ENCODE measurements at places on chromosomes 12 and 14.
A peak's percentile ranks its signal among the peaks of the same experiment; 100 is the strongest.

DNA sequence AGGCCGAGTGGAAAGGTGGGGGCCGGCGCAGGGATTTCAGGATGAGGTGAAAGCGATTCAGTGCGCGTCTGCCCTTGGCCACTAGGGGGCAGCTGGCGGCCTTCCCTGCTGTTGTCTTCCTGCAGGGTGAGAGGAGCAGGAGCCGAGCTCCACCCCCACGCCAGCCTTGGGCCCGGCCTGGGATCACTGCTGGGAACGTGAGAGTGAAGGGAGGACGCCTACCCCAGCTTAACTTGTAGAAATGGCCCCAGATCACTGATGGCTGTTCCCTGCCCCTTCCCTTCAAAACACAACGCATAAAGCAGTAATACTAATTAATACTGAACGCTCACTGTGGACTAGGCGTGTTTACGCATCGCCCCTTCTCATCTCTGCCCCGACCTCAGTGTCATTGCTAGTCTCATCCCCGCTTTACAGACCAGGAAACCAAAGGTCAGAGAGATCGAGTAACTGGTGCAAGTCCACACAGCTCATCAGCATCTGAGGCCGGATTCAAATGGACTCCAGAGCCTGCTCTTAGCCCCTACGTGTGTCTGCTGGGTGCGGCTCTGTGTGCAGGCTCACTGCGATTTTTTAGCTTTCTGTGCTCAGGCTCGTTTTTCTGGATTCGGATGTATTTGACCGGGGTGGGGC is 24.3 kb downstream of the MVK start:
- peak; percentile 38 for DNase-seq

DNA sequence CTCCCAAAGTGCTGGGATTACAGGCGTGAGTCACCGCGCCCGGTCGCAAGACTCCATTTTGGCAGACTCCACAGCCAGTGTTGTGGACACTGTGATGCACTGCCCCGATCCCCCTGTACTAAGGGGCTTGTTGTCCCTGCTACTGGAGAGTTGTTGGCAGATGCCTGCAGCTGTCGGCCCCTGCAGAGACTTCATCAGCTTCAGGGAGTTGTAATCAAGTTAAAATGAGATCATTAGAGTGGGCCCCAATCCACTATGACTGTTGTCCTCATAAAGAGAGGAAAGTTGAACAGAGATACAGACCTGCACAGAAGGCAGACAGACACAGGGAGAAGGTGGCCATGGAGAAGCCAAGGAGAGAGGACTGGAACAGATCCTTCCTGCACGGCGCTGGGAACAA is 23.7 kb upstream of the TUBA1A start:
- no peak for DNase-seq

- DNase-seq: peak; percentile 31
Observed at GRCh38 chr14:21382886-21383847, 652 bp downstream of the SUPT16H start.

DNA sequence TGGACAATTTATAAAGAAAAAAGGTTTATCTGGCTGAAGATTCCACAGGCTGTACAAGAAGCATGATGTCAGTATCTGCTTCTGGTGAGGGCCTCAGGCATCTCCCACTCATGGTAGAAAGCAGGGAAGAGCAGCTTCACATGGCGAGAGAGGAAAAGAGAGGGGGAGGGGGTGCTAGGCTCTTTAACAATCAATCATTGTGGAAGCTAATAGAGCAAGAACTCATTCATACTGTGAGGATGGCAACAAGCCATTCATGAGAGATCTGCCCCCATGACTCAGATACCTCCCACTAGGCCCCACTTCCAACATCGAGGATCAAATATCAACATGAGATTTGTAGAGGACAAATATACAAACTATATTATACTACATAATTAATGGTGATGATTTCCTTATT is 361.9 kb upstream of the FAR2 start:
- no peak for DNase-seq

- no peak for DNase-seq
Observed at GRCh38 chr12:127273626-127274025, 993.3 kb upstream of the TMEM132C start.

DNA sequence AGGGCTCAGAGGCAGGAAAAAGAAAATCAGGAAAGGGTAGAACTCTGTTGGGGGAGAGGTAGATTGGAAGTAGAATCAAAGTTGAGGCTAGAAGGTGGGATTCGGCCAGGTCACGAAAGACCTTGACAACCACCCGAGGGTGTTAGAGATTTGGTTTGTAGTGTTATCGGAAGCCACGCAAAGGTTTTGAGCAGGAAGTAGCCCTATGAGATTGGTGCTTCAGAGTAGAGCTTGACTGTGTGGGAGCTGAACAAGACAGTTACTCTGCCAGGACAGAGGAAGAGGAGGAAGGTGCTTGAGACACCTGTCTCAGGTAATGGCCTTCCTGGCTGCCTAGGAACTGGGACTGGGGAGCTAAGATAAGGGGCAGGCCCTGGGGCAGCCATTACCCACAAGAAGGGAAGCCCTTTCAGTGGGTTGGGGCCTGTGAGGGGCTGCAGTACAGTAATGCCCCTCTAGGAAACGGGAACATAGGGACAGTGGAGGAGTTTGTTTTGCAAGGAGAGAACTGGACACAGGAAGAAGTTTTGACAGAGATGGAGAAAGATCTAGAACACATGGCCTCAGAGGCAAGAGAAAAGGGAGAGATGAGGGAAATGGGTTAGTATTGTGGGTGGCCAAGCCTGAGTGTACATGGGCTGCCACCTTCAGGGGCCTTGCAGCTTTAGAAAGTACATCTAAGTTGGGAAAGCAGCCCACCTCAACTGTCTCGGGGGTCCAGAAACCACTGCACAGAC is 73.5 kb downstream of the RIN3 start:
- no peak for DNase-seq

DNA sequence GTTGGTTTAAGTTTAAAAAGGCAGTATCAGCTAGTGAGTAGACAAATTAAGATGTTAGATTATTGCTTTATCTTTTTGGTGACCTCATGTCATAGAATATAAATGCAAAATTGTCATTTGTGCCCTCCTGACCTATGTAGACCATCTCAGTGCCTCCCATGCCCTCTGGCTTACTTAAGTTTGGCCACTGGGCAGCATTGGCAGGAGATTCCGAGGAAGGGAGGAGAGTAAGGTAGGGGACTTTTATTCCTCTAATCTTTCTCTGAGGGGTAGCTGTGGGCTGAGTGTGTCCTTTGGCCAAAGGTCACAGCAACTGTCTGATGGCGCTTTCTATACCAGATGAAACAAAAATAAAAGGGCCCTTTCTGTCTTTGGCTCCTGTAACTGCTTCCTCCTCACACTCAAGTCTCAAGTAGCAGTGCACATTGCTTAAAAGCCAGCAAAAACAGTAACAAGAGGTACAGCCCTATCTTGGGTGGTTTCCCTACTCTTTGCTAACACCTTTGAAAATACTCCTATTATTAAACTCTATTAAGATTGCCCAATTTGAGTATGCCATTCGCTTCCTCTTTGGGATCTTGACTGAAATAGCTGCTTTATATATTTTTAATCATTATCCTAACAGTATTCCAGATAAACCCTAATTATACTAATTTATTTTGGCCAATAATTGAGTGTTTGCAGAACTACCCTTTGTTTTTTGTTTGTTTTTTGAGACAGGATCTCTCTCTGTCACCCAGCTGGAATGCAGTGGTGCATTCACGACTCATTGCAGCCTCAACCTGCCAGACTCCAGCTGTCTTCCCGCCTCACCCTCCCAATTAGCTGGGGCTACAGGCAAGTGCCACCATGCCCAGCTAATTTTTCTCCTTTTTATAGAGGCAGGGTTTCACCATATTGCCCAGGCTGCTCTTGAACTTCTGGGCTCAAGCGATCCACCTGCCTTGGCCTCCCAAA is 56.5 kb upstream of the KCNH3 start:
- no peak for DNase-seq

- DNase-seq: no peak
Observed at GRCh38 chr12:28110329-28110728, 79.9 kb upstream of the CCDC91 start.

DNA sequence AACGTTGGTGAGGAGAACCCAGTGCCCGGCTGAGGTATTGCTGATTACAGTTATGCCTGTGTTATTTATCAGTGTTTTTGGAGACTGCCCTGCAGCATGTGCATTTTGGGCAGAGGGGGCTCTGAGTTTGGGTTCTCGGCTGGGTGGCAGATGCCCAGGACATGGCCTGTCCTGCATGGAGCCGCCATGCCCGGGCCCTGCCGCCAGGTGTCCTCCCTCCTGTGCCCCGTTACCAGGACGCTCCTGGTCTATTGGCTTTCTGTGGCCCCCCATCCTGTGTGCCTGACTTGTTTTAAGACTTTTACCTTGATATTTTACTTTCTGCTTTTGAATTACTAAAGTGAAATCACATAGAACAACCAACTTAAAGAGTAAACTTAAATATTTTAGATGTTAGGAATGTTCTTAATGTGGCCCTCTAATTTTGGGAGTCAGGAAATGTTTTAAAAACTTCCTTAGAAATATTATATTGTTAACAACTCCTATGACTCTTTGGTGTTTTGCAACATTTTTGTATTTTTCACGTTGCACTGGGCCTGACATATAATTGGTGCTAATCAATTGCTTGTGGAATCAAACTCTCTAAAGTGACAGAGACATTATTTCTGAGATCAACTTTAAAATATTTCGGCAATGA is 51.8 kb downstream of the PRIMA1 start:
- no peak for DNase-seq

- DNase-seq: no peak
Observed at GRCh38 chr12:6235499-6235898, 35.3 kb downstream of the CD9 start.

DNA sequence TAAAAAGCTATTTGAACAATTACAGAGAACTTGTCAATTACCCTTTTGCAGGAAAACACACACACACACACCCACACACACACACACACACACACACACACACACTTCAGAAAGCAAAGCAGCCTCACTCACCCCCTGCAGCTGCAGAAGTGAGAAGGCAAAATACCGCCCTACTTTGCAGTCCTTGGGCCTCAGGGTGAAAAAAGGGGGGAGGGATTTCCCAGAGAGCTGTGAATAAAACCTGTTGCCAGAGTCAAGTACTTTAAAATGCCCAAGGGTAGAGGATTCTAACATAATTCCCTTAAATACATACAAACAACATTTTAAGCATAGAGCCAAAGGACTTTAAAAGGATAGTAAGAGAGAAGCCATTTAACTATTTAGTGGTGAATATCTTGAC is 285.9 kb downstream of the MDGA2 start:
- DNase-seq: no peak

DNA sequence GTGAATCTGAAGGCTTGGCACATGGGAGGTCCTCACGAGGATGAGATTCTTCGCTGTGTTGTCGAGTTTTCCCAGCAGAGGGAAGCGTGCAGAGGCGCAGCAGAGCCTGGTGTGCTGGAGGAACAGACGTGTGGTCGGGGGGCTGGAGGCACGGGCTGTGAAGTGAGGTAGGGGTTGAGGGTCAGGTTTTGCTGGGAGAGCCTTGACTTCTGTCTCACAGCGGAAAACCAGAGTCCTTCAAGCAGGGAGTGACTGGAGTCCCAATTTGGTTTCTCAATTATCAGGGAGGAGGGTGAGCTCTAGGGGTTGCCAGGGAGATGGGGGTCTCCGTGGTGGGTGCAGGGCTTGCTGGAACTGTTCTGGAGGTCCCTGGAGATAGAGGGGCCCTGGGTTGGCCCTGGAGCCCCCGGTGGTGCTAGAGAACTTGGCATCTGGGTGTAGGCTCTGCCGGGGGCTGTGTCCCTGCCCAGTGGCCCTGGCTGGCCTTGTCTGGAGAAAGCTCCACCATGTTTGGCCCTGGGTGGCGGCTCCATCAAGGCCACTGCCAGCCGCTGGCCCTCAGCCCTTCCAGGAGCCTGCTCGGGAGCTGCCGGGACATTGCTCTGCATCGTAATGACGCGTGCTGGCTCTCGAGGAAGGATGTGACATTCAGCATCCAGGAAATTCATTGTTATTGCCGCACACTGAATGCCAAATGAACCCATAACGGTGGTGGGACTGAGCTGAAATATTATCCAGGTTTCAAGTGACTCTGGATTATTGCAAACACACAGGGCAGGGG is 215.7 kb downstream of the KIF26A start:
- DNase-seq: no peak

DNA sequence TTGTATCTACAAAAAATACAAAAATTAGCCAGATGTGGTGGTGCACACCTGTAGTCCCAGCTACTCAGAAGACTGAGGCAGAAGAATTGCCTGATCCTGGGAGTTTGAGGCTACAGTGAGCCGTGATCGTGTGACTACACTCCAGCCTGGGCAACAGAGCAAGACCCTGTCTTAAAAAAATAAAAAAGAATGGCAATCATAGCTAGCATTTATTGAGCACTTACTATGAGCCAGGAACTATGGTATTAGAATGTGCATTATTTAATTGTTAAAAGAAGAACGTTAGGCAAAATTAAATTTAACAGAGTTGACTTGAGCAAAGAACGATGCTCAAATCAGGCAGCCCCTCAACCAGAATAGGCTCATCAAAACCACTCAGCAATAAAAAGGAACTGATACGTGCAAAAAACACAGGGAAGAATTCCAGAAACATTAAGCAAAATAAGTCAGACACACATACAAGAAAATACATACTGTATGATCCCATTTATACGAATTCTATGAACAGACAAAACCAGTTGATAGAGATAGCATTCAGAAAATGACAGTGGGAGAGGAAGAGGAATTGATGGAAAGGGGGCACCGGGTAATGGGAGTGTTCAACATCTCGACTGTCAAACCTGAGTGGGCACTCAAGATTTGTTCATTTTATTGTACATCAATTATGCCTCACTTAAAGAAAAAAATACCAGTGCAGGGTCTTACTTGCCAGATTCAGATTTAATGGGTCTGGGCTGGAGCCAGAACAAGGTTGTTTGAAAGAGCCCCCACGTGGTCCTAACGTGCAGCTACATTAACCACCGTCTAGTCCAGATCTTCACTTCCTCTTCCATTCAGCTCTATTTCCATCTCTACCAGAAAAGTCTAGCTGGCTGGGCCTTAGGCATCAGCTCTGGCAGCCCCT is 8.0 kb downstream of the SCNN1A start:
- DNase-seq: no peak

GRCh38 chr12:80269803-80270552 is 170.6 kb downstream of the OTOGL start:
- DNase-seq: no peak

DNA sequence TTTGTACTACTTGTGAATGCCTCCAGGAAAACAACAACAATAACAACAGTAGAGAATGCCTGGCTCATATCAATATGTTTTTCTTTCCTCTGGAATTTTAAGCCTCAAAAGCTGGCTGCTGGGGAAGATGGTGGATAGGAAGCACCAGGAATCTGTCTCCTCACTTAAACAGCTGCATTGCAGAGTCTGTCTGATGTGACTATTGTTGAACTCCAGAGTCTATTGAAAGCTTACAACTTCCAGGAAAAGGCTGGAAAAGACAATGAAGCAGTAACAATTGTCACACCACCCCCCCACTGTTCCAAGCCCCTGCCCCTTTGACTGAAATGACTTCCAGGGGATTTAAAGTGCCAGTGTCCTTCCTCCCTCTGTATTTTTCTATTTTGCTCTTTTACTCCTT is 309.7 kb downstream of the BMP4 start:
- DNase-seq: no peak

- no peak for DNase-seq
Observed at GRCh38 chr14:69553252-69553651, 21.4 kb downstream of the CCDC177 start.

GRCh38 chr12:107131832-107132616 is 38.7 kb upstream of the CRY1 start:
- DNase-seq: no peak
